ENCODE measurements at places on chromosomes 16 and 17. TPM values are rescaled to one million over a fixed set of nuclear protein-coding genes. Genes with fewer than 3 reads are reported as not detected.

DNA sequence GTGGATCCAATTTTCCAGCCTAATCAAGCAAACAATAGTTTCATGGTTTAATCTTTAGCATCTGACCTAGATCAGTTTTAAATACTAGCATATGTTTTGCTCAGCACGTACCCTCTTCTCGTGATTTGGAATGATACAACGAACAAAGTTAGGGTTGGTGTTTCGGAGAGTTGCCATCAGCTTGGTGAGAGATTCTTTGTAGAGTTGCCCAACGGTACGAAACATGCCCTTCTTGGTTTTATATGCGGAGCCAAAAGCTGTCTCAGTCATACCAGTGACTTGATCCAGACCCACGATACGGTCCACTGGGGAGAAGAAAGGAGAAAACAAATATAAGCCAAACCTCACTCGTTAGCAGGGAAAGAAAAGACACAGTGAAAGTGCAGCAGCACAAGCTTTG lies 85.3 kb downstream of the NDEL1 start:
- DNase-seq, result no peak

DNA sequence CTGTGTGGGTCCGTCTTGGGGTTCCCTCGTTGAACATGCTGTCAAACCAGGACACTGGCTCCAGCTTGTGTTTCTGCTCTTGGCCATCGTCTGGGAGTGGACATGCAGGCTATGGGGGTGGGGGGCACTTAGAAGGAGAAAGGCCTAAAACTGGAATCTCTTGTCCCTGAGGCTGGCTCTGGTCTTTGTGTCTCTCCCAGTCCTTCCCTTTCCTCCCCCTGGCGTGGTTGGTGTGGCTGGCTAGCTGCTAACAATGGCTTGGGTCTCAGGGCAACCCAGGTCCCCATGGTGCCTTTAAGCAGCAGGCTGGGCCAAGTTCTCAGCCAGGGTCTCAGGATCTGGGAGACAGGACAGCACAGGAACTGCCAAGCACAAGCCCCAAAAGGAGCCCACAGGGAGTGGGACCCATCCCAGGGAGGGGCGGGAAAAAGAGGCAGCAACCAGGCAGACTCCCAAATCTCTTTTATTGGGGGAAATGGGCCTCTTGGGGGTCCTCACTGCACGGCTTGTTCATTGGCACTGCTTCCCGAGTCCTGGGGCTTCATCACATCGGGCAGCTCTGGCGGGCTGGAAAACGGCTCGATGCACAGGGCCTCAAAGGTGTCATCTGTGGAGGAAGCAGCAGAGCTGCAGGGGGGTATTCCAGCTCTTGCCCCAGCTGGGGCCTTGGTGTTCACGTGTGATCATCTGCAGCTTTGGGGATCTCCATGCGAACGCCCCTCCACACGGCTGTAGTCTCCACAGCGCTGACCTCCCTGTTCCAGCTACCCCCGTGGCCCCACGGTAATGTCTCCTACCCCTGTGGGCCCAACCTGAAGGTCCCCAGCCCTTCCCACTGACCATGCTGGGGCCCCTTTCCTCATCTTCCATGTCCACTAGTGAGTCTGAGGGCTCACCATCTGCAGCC lies 5.3 kb downstream of the ELOB start:
- DNase-seq, result peak; percentile 64

DNA sequence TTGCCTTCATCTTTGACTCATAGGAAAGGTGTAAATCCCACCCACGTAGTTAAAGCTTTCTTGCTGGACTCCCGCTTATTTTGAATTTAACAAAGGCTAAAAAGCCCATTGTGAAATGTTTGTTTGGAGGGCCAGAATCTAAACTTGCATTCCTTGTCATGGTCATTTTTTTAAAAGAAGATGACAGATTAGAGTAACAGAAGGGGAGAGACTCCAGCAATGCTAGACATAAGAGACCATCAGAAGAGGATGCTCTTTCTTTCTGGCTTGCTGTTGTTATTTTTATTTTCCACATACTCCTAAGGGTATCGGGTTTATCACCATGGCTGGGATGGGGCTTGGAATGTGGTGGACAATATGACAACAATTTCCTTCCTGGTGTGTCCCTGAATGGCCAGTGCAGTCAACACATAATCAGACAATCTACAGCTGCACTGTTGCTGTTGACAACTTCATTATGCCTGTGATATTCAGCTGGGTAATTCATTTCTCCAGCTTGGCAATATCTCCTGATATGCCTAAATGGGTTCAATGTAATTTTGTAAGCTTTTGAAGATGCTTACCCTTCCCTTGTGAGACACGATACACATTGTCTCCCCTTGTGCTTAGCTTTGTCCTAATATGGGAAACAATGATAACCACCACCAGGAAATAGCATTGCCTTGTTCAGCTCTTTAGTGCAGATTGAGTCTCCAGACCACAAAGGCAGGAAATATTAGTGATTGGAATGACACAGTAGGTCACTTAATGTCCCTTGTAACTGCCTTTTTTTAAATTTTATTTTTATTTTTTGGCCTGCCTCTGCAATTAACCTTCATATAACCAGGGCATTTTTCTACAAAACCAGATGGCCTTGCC lies 164.3 kb downstream of the ANKFN1 start:
- no peak for DNase-seq

INCA1 gene
- 1.5 TPM for total RNA-seq

GRCh38 chr16:10820546-10820945 lies 2.0 kb upstream of the TVP23A start:
- no peak for DNase-seq

DNA sequence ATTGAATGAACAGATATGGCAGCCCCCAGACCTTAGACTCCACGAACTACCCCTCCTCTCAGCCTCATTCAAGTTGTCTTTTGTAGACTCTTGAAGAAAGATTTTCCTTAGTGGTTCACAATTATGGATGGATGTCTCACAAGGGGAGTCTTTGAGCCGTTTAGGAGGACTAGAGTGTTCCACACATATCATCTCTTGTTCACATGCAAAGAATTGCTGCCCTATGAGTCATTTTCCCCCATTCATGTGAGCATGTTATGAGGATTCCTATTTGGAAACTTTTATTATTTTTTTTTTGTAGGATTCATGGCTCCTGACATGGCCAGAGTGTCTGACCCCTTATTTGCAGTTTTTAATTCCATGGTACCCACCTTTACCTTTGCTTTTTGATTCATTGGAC lies 237.1 kb downstream of the SHISA9 start:
- DNase-seq, result no peak

DNA sequence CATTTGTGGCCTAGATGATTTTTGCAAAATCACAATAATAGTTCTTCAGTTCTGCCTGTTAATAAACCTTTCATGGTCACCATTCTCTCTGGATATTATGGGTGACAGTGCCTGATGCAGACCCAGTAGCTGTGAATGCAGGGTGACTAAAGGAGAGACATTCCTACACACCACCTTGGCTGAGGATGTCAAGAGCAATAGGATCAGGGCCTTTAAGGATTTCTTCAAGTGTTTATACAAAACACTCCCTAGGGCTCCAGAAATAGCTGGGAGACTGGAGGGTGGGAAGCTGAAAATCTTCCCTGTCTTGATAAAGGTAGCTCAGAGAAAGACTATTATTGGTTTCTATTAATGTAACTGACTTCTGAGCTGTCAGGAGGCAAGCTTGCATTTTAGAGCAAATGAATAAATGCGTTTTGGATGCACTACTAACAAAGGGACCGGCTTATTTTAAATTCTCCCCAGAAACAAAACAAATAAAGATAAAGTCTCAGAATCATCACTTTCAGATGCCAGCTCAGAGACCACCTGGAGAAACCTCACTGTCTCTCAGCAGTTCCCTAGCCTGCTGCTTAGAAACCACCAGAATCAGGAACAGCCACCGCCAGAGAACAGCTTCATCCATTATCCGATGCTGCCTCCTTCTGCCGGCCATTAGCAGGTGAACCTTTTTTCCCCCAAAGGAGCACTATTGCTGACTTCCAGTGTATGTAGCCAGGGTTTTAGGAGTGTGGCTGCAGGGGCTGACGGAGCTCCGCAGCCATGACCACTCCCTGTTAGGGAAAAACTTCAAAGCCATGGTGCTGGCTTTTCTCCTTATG lies 171.4 kb upstream of the DYNLRB2 start:
- peak; percentile 84 for DNase-seq

DNA sequence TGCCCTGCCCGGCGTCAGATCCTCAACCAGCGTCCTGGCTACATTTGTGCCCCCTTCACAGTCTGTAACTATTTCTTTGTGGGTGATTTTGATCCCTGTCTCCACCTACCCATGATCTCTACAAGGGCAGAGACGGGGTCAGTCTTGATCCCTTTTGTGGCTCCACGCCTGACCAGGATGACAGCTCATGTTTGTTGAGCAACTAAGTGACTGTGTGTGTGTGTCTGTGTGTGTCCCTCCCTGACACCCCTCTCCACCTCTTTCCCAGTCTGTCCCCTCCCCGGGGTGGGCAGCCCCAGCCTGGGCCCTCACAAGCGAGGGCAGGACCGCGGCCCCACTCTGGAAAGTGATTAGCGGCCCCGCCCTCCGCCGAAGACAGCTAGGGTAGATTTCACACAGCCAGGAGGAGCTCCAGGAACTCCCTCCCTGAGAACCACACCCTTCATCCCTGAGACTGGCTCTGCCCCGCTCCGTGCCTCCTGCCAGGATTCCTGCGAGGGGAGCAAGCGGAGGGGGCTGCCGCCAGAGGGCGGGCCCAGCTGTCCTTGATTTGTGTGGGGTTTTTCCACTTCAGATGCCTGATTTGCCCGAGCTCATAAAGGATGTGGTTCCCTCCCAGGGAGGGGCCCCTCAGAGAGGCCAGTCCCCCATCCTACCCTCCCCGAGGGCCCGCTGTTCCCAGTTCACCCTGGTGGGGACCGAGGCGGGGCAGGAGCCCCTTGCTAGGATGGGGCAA lies 5.3 kb upstream of the HS3ST6 start:
- DNase-seq, result peak; percentile 93

DNA sequence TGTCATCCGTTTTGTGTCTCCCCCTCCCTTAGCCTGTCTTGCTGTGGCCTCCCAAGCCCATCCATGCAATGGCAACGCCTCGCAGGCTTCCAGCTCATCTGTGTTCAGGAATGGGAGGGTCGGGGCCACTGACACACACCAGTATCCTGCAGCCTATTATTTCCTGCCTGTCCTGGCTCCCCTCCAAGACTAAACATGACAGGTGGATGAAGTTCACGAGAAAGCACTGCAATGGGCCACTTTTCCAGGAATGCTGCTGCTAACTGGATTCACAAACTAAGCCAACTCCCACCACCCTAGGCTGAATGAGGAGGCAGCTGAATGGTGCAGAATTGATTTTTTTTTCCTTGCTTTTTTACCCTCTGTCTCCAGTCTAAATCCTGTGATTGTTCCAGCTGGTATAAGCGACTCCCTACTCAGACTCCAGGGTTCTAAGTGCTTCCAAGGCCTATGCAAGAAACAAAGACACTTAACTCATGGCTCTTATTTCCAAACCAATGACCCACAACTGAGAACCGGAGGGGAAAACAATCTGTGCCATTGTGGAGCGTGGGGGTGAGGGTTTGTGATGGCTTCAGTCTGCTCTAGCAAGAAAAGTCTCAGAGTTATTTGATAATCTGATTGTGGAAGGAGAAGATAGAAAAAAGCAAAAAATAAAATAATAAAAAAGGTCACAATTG lies 23.3 kb downstream of the TMEM100 start:
- no peak for DNase-seq

DNA sequence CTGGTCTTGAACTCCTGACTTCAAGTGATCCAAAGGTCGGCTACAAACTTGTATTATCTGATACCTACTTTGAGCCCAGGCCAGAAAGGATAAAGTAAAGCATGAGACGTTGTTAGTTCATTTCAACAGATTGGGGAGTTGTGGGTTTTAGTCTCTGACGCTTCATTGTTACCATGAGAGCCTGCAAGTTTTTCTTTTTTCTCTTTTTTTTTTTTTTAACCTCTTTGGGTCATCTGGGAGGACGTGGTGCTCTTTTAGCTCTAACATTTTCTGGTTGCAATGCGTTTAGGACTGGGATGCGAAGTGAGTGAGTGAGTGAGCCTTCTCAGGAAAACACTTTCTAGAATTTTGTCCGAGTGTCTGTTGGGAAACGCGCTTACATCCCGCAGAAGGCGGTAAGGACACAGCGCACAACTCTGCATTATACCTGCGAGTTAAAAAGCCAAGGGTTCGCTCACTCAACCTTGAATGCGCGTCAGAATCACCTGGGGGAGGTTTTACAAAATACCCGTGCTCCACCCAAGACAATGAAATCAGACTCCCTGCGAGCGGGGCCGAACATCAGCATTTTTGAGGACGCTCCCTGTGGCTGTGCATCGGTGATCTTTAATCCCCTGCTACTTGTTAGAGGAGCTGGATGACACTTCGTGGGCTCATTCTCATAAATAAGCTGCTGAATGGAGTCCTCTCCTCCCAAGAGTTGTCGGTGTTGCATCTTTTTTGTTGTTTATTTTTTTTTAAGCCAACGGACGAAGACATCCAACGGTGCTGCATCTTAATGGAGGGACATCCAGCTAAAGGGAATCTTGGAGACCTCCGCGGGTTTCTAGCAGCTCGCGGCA lies 629 bp upstream of the RNF135 start:
- peak; percentile 81 for DNase-seq

GRCh38 chr17:76670020-76670717 lies 26.6 kb upstream of the ST6GALNAC1 start:
- no peak for DNase-seq

ABCA8 gene
- total RNA-seq, result not detected

GRCh38 chr17:81807210-81807719 lies 3.3 kb downstream of the GCGR start:
- DNase-seq, result no peak

DNA sequence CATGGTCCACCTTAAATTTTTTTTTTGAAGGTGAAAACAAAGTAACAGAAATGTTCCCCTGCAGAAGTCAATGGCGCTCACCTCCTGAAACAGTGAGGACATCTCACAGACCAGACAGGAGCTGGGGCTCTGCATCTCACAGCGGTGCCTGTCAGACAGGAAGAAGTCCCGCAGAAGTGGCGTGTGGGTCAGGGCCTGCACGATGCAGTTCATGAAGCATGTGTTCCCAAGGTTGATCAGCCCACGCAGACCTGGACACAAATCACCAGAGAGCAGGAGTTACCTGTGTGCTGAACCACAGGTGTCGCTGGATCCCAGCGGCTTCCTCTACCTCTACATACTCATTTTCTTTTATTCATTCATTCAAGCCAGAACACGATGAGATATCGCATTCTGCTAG lies 24.9 kb downstream of the USP22 start:
- DNase-seq, result no peak

- peak; percentile 49 for DNase-seq
Observed at GRCh38 chr16:8952281-8952751, 11.4 kb downstream of the USP7 start.

KIF2B gene
- total RNA-seq, result not detected

DNA sequence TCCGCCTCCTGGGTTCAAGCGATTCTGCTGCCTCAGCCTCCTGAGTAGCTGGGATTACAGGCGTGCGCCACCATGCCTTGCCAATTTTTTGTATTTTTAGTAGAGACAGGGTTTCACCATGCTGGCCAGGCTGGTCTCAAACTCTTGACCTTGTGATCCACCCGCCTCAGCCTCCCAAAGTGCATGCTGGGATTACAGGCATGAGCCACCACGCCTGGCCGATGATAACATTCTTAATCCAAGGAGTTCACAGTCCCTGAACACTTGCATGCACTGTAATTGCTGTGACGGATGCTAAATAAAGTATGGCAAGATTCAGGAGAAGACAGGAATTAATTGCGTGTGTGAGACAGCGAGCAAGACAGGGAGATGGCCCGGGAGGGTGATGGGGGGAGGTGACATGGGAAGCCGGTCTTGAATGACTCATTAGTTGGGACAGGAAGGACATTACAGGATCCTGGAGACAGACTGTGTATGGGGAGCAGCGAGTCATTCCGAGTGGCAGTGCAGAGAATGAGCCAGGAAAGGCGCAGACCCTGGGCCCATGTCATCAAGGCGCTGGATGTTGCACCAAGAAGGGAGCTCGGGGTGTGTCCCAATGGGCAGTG lies 6.7 kb downstream of the ABCA3 start:
- no peak for DNase-seq

RDM1 gene
- total RNA-seq, result 11.5 TPM

Measured in endodermal cell (in vitro differentiated cells).